SJCRH30 (cell line): ENCODE measurements at places on chromosomes 7 and 10. TPM values are rescaled to one million over a fixed set of nuclear protein-coding genes. Genes with fewer than 3 reads are reported as not detected.

- DNase-seq = no peak
These were observed 142.4 kb downstream of the ADCY1 start for GRCh38 chr7:45716380-45717203.

DNA sequence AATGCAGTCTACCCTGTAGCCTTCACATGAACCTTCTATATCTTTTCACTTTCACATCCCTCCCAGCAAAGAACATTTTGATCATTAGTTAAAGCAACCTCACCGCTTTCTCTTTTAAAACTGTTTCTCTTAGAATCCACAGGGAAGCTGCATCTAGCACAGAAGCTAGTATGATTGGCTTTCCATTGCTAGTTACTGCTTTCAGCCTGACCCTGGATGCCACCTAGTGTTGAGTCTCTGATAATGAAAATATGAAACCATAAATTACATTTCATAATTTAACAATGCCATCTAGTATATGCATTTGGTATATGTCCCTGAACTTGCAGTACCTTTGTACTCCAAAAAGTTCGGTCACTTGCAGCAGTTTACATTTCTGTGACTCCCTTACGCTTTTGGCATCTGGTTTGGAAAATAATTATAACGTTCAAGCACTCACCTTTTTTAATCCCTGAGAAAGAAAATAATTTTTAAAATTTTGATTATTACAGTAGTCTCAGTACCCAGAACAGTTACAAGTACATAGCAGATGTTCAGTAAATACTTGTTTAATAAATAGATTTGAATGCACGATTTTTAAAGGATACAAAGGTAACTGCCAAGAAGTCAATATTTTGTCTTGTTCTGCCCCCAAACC lies 22.7 kb downstream of the CISD1 start:
- DNase-seq = peak; percentile 52

GRCh38 chr10:94103801-94104221 lies 110.1 kb downstream of the PLCE1 start:
- no peak for DNase-seq

Gene SPDYE8
- not detected in 2 replicates for total RNA-seq

- no peak for DNase-seq
These were observed 25.5 kb downstream of the KLHDC10 start for GRCh38 chr7:130095812-130096211.

Gene PLAU
- 58.5 and 64.8 TPM in 2 replicates for total RNA-seq

DNA sequence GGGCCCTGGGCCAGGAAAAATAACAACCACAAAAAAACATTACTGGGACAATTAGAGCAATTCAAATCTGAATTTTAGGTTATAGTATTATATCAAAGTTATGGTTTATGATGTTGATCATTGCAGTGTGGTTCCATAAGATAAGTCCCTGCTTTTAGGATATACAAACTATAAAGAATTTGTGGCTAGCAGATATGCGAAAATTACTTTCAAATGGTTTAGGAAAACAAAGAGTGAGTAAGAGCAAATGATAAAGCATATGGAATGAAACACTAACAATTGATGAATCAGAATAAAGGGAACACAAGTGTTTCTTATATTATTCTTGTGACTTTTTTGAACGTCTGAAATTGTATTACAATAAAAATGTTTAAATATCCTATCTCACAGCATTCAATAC lies 64.4 kb upstream of the HECTD2 start:
- no peak for DNase-seq

- DNase-seq = no peak
These were observed 45.5 kb upstream of the RHOBTB1 start for GRCh38 chr10:60989400-60989876.

GRCh38 chr10:9198611-9199010 lies 1144.1 kb downstream of the GATA3 start:
- no peak for DNase-seq

- no peak for DNase-seq
These were observed 41.1 kb downstream of the FAM20C start for GRCh38 chr7:233249-234035.

Gene ITIH5
- total RNA-seq = 0.65 and 0.66 TPM in 2 replicates

Gene SPACDR
- not detected in 2 replicates for total RNA-seq
